ENCODE measurements at places on chromosomes 4 and X.

- ATAC-seq = no peak
These were observed 53.9 kb upstream of the ATP8A1 start for GRCh38 chr4:42710761-42711160.

- ATAC-seq = no peak
These were observed 47.5 kb downstream of the SPATA18 start for GRCh38 chr4:52098618-52099017.

GRCh38 chrX:105126201-105126600 lies 94.3 kb downstream of the TEX13A start:
- no peak for ATAC-seq

DNA sequence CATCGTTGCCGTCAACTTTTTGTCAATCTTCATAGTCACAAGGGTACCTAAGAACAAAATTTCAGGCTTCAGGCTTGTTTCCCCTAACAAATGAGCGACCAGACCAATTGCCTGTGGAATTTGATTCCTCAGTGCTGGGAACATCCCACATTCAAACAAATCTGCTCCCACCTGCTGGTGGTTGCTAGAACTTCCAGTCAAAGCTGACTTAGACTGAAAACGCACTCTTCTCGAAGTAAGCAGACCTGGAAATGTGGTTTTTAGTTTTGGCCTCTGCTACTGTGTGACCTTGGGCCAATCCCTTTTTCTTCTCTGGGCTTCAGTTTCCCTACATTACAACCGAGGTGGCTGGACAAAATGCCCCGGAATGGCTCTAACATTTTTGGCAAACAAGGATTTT lies 1.8 kb upstream of the GABRQ start:
- ATAC-seq = no peak

DNA sequence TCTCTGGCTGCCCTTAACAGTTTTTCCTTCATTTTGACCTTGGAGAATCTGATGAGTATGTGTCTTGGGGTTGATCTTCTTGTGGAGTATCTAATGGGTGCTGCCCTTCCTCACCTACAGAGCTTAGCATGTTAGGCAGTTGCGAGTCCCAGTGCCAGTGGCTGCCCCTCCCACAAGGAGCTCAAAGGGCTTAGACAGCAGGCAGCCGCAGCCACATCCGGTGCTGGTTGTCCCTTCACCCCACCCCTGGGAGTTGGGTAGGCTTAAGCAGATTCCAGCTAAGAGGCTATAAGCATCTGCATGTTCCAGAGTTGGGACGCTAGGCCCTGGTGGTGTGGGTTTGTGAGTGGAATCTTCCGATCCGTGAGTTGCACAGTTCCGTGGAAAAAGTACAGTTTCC lies 322.1 kb upstream of the ARX start:
- no peak for ATAC-seq

GRCh38 chr4:56134266-56134665 lies 185.5 kb downstream of the CEP135 start:
- ATAC-seq = no peak

GRCh38 chr4:107392951-107393350 lies 327.1 kb downstream of the PAPSS1 start:
- no peak for ATAC-seq

DNA sequence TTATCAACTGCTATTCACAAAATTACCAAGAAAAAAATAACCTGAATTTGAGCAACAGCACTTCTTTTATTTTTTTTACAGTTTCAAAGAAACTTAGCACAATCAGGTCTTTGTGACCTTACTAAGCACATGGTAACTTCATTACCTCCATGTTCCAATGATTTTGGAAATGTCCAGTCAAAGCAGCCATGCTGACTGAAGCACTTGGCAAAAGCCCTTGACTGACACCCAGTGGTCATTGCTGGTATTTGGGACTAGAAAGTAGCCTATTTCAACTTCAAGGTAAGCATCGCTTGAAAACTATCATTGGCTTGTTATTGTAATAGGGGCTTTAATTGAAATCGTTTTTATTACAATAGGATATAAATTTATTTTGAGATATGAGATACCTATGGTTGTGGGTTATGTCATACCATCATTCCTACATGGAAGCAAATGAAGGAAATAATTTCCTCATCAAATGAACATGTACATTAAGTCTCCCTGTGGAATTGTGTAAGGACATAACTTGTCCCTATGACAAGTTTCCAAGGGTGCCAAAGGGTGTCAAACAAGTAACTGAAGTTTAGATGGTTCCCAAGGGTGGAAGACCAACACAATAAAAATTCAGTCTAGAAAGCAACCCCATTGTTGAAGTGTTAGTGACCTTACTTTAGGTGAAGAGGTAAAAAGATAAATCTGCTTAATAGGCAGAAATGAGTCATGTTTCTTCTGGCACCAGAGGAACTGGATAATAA lies 15.2 kb upstream of the ANXA10 start:
- ATAC-seq = no peak

- no peak for ATAC-seq
These were observed 32.2 kb downstream of the TRMT44 start for GRCh38 chr4:8472689-8473197.

- ATAC-seq = no peak
These were observed 1554.0 kb upstream of the PCDH10 start for GRCh38 chr4:131595140-131595539.

DNA sequence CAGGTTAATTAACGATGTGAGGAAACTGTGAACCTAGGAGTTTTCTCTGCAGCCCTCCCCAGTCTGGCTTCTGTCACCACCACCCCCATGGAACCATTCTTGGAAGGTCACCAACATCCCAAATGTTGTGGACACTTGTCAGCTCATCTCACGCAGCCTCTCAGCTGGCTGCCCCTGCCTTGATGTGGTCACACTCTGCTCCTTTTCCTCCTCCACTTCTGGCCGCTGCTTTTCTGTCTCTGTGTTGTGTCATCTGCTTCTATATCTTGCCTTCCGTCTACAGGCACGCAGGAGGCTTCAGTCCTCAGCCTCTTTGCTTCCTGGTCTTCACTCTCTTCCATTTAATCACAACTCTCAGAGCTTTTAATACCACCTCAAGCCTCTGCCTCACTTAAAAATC lies 371.5 kb upstream of the SLIT2 start:
- ATAC-seq = no peak

DNA sequence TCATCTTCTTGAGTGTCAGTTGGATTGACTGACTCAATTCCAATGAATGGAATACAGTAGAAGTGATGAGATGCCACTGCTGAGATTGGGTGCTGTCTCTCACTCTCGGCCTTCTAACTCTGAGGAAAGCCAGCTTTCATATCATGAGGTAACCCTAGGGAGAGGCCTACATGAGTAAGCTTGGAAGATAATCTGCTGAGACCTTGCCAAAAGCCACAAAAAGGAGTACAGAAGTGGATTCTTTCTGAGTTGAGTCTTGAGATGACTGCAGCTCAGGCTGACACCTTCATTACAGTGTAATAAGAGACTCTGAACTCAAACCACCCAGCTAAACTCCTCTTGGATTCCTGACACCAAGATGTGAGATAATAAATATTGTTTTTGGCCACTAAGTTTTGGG lies 537.4 kb upstream of the MAGEB18 start:
- no peak for ATAC-seq

- ATAC-seq = no peak
These were observed 421.9 kb upstream of the DIPK2B start for GRCh38 chrX:45622538-45622937.

GRCh38 chr4:80897537-80898303 lies 132.8 kb upstream of the BMP3 start:
- no peak for ATAC-seq

GRCh38 chr4:130393231-130393630 lies 1297.3 kb downstream of the C4orf33 start:
- no peak for ATAC-seq

DNA sequence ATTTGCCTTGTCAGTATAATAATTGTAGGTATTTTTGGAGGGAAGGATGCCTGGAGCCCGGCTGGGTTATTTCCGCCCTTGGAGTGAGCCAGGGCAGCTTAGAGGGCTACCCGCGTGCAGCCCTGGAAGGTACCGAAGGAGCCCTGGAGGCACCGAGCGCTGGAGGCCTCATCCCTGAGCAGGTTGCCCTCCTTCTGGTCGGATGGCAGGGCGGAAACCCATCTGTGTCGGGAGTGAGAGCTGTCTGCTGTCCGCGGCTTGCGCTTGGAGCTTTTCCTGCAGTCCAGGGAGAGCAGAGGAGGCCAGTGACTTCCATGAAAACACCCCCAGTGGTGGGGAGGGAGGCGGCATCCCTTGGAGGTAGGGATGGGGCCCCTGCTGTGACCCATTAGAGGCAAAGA lies 122.1 kb downstream of the TBL1X start:
- no peak for ATAC-seq

- ATAC-seq = peak; percentile 39
These were observed 8.9 kb downstream of the LEF1 start for GRCh38 chr4:108159845-108160244.

- no peak for ATAC-seq
These were observed 1157.2 kb upstream of the ADGRL3 start for GRCh38 chr4:60042941-60043340.

- no peak for ATAC-seq
These were observed 129.8 kb upstream of the MAGEB2 start for GRCh38 chrX:30085571-30085970.

- ATAC-seq = no peak
These were observed 58.4 kb upstream of the TET2 start for GRCh38 chr4:105088110-105088879.

DNA sequence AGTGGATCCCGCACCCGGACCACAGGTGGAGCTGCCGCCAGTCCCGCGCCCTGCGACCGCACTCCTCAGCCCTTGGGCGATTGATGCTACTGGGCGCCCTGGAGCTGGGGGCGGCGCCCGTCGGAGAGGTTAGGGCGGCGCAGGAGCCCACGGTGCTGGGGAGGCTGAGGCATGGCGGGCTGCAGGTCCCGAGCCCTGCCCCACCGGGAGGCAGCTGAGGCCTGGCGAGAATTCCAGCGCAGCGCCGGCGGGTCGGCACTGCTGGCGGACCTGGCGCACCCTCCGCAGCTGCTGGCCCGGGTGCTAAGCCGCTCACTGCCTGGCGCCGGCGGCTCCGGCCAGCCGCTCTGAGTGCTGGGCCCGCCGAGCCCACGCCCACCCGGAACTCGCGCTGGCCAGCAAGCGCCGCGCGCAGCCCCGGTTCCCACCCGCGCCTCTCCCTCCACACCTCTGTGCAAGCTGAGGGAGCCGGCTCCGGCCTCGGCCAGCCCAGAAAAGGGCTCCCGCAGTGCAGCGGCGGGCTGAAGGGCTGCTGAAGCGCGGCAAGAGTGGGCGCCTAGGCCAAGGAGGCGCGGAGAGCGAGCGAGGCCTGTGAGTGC lies 1256.5 kb downstream of the STIM2 start:
- no peak for ATAC-seq

- ATAC-seq = peak; percentile 89
These were observed 52.0 kb upstream of the HS3ST1 start for GRCh38 chr4:11480683-11481082.

DNA sequence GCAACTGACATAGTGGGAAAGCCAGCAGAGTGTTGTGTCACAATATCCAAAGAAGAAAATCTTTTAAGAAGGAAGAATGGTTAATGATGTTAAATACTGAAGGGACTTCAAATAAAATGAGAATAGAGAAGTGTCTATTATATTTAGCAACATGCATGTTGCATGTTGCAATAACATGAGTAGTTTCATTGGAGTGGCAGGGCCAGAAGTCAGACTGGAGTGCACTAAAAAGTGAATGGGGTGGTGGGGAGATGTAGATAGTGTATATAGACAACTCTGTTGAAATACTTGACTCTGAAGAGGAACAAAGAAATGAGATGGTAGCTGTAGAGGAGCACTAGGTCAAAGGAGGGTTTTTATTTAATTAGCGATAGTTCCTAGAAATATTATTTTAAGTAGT lies 9.5 kb upstream of the AMMECR1 start:
- ATAC-seq = no peak

DNA sequence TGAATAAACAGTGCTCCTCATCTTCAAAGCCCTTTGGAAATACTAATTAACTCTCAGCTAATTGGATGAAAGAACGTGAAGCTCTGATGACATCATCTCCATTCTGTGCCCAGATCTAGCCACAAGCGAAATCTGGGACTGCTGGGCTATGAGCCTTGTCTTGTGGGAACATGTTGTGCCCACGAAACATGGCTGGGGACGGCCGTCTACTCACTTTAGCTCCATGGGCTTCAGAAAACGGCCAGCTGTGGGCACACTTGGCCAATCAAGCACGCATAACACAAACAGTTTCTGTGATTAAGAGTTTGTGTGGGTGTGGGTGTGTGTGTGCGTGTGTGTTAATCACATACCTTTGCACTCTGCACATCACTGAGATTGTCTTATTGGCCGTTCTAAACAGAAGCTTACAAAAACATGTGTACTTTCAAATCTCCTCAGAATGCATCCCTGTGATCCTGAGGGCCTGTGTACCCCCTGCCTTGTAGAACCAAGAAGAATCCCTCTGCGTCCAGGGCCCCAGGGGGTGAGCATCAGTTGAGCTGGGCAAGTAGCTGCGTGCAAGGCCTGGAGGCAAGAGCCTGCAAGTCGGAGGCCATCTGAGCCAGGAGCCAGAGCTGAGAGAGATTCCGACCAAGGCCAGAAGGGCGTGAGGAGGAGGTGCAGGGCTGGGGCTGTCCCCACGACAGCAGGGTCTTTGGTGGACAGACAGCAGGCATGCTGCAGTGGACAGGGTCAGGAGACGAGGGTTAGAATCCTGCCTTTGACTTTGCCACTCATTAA lies 18.7 kb upstream of the ZNF185 start:
- ATAC-seq = no peak
